ENCODE measurements at places on chromosomes 2 and 18.

DNA sequence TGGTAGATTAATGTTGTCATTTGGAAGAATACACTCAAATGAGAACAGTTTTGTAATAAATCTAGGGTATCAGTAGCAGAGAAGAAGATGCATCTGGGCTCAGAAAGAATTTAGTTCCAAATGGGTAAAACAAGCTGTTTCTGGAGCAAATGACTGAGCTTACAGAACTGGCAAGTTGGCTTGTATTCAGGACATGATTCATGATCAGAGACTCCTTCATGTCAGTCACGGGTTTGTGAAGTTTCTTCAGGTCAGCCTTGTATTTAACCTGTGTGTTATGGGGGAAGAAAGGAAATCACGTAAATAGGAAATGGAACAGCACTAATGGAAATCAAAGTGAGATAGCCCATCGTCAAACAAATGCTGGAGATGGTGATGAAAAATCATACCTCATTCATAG lies 109.1 kb downstream of the RIF1 start:
- no peak for DNase-seq

GRCh38 chr2:169086893-169087467 lies 17.6 kb downstream of the DHRS9 start:
- no peak for DNase-seq

DNA sequence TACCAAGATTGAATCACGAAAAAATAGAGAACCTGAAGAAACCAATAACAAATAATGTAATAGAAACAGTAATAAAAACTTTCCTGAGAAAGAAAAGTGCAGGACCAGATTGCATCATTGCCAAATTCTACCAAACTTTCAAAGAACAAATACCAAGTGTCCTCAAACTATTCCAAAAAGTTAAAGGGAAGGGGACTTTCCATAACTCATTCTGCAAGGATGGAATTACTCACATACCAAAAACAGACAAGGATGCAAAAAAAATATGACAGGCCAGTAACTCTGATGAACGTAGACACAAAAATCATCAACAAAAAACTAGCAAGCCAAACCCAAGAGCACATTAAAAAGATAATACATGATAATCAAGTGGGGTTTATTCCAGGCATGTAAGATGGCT lies 172.3 kb upstream of the SLC35G4 start:
- DNase-seq = no peak

DNA sequence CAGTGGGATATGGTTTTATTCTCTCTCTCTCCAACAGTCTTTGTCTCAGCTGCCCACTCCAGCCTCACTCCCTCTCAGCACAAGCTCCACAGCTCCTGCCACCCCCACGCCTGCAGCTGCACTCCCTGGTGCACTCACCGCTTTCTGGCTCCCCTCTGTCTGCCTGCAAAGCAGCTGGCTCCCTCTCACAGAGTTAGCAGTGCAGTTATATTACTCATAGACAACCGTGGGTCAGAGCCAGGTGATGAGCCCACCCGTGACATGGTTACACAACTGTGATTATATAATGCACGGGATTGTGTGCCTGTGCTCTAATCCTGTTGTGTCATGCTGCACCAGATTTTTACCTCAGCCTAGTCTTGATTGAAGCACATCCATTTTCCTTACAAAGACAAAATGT lies 276.9 kb upstream of the CHAC2 start:
- no peak for DNase-seq

DNA sequence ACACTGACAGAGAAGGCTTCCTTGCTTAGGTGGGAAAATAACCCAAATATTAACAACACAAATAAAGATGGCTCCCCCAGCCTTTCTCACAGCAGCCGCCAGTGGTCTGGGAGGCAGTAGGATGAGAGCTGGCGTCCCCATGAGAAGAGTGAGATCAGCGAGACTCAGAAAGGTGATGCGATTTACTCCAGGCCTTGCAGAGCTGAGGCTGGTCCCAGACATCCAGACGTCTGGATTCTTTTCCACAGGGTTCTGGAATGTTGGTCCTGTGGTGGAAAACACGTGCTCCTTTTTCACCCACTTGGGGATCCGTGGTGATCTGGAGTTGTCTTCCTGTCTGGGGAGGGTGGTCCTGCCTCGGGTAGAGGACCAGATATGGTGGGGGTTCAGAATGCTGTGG lies 190.6 kb downstream of the CTIF start:
- no peak for DNase-seq

DNA sequence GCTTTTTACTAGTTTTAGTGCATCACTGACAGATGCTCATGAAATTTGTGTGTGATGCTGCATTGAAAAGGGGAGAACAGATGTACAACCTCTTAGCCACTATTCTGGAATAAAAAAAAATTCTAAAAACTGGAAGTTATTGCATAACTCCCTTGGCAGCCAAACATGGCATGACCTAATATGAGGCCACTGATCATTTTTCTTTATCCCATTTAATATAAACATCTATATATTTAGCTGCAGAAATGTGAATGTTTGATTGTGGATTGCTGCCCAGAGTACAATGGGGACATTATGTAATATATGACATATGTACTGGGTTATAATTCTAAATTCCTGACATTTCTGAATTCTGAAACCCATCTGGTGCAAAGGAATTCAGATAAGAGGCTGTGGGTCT lies 86.5 kb downstream of the CDCA7 start:
- no peak for DNase-seq

- peak; percentile 53 for DNase-seq
These were observed 35.0 kb downstream of the SRSF7 start for GRCh38 chr2:38716185-38716584.

- DNase-seq = no peak
These were observed 36.5 kb upstream of the HPCAL1 start for GRCh38 chr2:10266133-10266620.

GRCh38 chr2:219416938-219417337 lies 1.2 kb upstream of the DES start:
- no peak for DNase-seq

DNA sequence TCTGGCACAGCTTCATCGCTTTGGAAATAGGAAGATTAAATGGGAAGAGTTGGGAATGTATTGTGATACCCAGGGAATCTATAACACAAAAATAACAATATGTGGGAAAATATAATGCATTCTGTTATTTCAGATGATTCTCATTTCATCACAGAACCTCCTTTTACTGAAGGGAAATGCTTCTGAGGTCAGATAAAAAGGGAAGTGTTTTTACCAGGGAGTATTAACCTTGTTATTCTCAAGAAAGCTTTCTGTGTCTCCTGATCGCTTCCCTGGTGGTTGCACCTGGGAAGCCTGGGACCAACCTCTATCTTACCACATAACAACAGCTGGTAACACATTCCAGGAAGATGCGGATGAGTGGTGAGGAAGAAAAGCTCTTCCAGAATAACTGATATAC lies 47.2 kb downstream of the SCG2 start:
- peak; percentile 9 for DNase-seq

GRCh38 chr18:46215902-46216723 lies 111.9 kb downstream of the HAUS1 start:
- no peak for DNase-seq

DNA sequence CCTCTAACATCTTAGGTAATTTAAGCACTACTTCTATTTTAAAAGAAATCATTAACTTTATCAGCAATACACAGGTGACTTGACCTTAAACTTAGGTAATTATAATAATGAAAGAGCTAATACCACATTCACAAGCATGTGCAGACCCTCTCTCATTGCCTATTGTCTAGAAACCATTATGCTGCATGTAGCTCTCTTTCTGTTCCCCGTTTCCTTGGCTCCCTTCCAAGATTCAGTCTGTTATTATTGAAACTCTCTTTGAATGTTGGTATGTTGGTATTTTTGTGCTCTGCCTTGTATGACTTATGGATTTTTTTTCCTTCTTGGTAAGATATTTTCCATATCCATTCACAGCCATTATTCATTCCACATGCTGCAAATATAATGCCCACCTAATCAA lies 201.2 kb downstream of the CDCA7 start:
- DNase-seq = no peak

DNA sequence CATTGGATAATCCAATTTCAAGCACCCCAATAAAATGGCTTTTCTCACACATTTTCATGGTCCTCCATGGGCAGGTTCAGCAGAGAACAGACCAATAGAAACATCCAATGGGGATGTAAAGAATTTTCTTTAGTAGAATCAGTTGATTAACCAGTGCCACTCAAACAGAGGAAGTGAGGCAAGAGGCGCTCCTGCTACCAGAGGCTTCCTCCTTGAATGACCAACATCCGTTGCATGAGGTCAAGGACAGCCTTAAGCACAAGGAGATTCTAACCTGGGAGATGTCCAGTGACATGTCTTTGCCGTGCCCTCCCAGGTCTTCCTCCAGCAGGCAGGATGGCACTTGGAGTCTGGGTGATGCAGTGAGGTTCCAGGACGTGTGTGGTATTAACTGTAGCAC lies 146.6 kb downstream of the PIEZO2 start:
- peak; percentile 25 for DNase-seq

DNA sequence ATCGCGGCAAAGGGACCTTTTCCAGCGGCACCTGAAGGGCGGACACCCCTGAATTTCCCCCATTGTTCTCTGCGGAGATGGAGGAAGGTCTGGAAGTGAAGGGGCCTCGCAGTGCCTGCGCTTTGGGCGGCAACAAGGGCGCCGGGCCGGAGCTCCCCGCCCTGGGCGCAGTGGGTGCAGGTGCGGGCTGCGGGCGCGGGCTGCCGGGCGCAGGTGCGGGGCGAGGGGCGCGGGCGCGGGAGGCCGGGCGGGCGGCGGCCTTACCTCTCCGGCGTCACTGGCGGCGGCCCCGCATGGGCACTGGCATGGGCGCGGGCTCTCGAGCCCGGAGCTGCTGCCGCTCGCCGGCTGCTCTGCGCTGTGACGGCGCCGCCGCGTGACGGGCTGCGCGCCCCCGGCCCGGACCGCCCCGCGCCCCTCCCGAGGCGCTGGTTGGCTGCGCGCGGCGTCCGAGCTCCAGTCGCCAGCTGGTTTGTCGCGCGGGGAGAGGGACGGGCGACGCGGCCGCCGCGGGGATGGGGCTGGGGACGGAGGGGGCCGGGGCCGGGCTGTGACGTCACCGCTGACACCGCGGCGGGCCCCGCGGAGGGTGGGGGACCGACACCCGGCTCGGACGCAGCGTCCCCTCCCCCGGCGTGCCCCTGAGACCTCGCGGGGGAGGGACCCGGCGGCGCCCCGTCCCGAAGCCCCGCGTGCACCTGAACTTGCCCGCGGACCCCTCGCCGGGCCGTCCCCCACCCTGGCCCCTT lies at the start of gene KIF1A:
KIF1A (minus strand) TSS at position 362 of the 749 bp plus-strand sequence. CDS start 22,467 bp downstream, outside the sequence.
- DNase-seq = no peak

DNA sequence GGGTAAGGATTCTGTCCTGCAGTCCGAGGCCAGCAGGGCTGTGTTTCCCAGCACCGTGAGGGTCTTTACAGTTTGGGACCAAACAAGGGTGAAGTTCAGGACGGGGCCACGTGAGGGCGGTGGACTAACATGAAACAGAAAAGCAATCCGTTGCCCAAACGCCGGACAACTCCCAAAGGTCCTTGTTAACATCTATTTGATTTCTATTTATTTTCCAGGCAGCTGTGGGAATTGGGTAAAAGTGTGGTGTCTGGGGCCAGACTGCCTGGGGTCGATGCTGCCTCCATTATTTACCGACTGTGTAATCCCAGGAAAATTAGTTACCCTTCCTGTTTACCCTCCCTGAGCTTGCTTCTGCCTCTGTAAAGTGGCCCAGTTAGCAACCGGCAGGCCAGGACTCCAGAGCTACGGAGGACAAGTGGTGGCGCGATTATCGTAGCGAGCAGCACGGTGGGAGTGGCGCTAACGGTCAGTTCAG lies 66.3 kb upstream of the TCF7L1 start:
- peak; percentile 76 for DNase-seq

All from NB4 (cell line).